H1 (cell line): ENCODE measurements at places on chromosomes 6 and 20. TPM values are rescaled to one million over a fixed set of nuclear protein-coding genes. Genes with fewer than 3 reads are reported as not detected.

B3GALT4 gene
- 3.0 and 4.2 TPM in 2 replicates for total RNA-seq

ERVFRD-1 gene
- not detected in 2 replicates for total RNA-seq

NFS1 gene
- total RNA-seq = 25.1 and 26.1 TPM in 2 replicates

PRDM13 gene
- 0.09 and 0.13 TPM in 2 replicates for total RNA-seq

DNA sequence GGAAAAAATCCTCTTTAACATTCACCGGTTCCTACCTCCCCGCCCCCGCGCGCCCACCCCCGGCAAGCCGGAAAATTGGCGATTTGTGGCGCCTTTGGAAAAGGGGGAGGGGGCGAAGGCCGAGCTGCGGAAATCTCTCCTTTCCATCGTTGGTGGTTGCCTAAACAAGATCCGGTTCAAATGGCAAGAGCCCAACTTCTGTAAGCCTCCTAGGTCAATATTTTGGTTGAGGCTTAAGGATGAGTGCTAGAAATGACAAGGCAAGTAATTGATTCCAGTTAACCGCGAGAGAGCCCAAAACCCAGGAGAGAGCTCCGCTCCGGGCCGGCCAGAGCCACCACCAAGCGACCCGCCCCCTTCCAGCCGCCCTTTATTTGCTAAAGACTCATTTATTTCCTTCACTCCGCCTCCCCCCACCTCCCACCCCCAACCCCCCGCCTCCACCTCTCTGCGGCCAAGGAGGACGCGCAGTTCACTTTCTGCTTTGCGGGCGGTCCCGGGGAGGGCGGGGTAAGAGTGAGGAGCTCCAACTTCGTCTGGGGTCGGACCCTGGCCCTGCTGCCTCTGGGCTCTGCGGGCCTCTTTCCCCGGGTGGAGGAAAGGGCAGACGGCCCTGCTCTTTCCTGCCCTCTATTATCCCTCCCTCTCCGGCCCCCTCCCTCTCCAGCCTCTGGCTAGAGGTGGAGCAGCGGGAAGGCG is 838 bp upstream of the NKX2-2 start:
- no peak for DNase-seq
- no peaks in the 10 kb centered on the region for H3K36me3 ChIP-seq
- H3K4me3 ChIP-seq = peak overlapping the region; percentile 58
- peaks cover 32% of the 10 kb centered on the region for H3K4me1 ChIP-seq
- H3K27me3 ChIP-seq = peaks cover 84% of the 10 kb centered on the region; the same call in 1 of the 2 replicates

DNA sequence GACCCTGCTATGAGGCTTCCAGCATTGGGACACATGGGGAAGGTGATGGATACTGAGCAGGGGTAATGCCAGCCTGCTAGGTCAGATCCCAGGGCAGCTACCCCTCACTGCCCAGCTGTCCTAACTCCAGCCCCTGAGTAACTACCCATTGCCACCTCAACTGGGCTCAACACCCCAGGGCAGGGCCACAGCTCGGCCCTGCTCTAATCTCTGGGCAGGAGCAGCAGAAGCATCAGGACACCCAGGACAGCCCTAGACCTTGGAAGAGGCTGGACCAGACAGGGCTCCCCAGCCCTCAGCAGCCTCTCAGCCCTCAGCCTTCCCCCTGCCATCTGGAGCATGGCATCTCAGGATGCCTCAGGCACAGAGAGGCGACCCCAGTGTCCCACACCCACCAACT is 67.4 kb upstream of the TOP1 start:
- no peaks in the 10 kb centered on the region for H3K27me3 ChIP-seq
- H3K4me1 ChIP-seq = no peaks in the 10 kb centered on the region
- H3K36me3 ChIP-seq = no peaks in the 10 kb centered on the region
- H3K4me3 ChIP-seq = no peak overlapping the region

DNA sequence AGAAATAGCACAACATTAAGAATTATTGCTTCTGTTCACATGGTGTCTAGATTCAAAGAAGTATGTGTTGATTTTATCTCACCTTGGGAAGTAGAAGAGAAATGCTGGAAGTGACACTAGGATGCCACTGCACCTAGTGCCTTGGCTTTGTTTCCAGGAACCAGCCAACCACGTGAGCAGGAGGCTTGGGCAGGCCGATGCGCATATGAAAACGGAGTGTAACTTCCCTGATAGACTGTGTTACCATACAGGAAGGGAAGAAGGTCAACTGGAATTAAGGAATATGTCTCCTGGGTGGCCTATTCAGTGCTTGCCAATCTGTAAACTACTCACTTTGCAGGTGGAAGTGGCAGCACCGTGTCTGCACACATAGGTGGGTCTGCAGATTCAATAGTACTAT is 28.1 kb downstream of the TUBB2B start:
- peaks cover 12% of the 10 kb centered on the region for H3K4me1 ChIP-seq
- H3K27me3 ChIP-seq = no peaks in the 10 kb centered on the region
- H3K36me3 ChIP-seq = no peaks in the 10 kb centered on the region
- DNase-seq = no peak
- H3K27ac ChIP-seq = no peak overlapping the region

DNA sequence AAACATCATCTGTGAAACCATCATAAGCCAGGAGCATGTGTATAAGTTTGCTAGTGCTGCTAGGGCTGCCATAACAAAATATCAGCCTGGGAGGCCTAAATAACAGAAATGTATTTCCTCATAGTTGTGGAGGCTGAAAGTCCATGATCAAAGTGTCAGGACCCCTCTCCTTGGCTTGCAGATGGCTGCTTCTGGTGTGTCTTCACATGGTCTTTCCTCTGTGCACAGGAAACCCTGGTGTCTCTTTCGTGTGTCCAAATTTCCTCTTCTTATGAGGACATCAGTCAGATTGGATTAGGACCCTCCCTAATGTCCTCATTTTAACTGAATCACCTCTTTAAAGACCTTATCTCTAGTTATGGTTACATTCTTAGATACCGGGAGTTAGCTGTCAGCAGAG is 6.2 kb upstream of the CITED2 start:
- H3K27me3 ChIP-seq = no peaks in the 10 kb centered on the region
- peaks cover 7% of the 10 kb centered on the region; the same call in 1 of the 2 replicates for H3K4me1 ChIP-seq
- H3K36me3 ChIP-seq = no peaks in the 10 kb centered on the region
- no peak overlapping the region for H3K27ac ChIP-seq
- no peak for DNase-seq
- no peak overlapping the region for H3K4me3 ChIP-seq

- no peak for DNase-seq
- no peak overlapping the region for H3K27ac ChIP-seq
- H3K4me3 ChIP-seq = no peak overlapping the region
- no peaks in the 10 kb centered on the region for H3K27me3 ChIP-seq
Measured at GRCh38 chr6:84892671-84893070, 128.3 kb upstream of the TBX18 start.

DNA sequence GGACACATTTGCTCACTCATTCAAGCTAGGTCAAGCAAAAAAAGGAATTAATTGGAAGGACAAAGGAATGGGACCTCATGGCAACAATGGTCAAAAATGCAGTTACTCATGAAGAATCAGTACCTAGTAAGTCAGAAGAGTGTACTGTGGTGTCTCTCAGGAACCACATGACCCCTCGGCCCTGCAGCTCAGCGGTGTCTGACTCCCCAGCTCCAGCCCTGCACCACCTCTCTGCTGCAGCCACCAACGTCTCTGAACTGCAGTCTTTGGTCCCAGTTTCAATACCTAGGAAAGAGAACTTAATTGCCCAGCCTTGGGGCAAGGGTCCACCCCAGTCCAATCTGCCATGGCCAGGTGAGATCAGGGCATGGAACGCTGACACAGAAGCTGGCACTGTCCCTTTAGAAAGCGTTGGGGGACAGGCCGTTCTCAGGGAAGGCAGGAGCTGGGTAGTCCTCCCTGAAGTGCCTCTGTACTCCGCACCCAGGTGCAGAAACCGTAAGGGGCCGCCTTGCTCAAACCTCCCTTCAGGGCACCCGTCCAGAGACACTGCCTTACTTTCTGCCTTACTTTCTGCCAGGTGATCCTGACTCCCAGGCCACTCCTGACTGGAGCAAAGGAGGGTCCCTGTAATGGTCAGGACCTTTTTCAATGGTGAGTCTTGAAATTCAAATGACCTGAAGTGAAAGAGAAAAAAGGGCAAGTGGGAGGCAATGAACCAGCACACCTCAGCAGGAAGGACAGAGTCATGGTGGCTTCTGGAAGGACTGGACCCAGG is 13.2 kb upstream of the NELFCD start:
- H3K36me3 ChIP-seq = no peaks in the 10 kb centered on the region
- no peaks in the 10 kb centered on the region for H3K4me1 ChIP-seq
- H3K27me3 ChIP-seq = no peaks in the 10 kb centered on the region
- no peak overlapping the region for H3K4me3 ChIP-seq
- H3K27ac ChIP-seq = no peak overlapping the region

DNA sequence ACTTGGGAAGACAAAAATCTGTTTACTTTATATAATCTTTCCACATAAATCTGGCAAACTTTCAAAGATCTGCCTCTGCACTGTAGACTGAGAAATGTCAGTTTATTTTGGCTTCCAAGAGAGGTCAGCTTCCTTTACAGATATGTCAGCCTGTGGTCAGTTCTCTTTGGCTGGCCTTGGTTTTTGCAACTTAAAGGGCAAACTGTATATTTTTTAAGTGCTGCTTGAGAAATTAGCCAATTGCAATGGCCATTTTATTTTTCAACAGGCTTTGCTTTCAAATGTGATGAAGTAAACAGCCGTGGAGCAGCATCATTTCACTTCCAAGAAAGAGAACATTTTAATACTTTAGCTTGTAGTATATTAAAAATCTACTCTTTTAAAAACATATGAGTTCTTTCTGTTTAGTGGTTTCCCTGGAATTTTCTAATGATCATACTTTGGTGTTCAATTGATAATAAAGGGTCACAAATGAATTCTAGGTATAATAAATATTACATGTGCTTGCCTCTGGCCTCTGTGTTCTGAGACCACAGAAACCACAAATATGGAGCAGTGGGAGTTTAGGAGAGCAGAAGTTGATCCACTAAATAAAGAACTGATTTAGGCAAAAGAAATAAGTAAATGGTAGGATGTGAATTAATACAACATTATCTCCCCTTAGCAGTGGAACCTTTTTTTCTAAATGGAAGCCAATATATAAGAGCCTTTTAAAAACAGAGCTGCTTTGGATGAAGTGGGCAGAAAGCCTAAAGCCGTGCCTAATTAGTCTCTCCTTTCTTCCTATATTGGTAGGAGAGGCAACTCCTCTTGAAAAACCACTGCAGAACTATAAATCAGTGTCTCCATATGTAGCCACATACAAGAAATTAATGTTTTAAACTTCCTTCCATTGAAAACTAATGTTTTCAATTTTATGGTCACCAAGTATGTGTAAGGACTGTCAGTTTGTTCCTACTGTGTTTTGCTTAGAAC is 16.2 kb downstream of the ADGRB3 start:
- H3K4me1 ChIP-seq = no peaks in the 10 kb centered on the region
- no peaks in the 10 kb centered on the region for H3K27me3 ChIP-seq
- no peak overlapping the region for H3K4me3 ChIP-seq
- no peak for DNase-seq
- H3K27ac ChIP-seq = no peak overlapping the region

GRCh38 chr20:40726776-40727175 is 37.7 kb upstream of the MAFB start:
- no peak for DNase-seq
- H3K4me3 ChIP-seq = no peak overlapping the region
- H3K4me1 ChIP-seq = peaks cover 2% of the 10 kb centered on the region
- H3K36me3 ChIP-seq = no peaks in the 10 kb centered on the region

DNA sequence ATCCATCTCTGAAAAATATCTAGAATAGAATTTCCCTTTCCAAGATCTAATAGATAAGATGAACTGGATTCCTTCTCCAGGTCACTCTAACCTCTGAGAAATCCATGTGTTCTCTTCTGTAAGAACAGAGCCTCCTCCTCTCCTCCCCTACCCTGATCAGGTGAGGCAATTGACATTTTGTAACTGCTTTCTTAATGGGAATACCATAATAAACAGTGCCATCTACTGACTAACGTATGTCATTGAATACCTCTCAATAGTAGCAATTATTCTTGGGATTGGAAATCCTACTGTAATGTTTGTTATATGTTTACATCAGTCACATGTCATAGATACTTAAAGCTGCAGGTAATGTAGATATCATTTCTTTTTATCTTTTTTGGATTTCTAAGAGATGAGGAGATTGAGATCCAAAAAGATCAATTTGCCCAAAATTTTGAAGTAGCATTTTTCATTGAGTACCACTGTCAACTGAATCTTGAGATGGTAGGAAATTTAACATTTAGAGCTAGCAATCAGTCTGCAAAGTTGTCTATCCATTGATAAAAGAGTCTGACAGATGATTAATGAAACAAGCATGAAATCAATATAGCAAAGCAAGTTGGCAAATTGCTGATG is 365.8 kb upstream of the HSF2 start:
- H3K27ac ChIP-seq = no peak overlapping the region
- H3K4me1 ChIP-seq = 0 out of 2 replicates have a peak, but pooled peaks cover 1% of the 10 kb centered on the region

DNA sequence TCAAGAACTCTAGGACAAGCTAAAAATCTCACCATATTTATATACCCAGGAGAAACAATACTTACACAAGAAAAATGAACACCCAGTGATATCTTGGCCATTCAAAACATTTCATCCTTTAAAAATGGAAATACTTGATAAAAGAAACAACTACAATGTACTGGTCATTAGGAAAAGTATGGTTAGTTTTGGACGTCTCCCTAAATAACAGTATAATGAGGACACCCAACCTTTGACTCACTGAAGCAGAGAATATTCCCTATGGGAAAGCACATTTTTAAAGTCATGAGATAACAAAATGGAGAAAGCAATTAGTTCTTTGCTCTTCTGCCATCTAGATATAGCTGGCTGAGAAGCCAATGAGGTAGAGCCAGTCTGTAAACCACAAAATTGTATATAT is 164.4 kb downstream of the TBX18 start:
- no peak for DNase-seq
- no peaks in the 10 kb centered on the region for H3K27me3 ChIP-seq
- no peaks in the 10 kb centered on the region for H3K36me3 ChIP-seq
- no peaks in the 10 kb centered on the region for H3K4me1 ChIP-seq
- H3K27ac ChIP-seq = no peak overlapping the region

- DNase-seq = no peak
- no peak overlapping the region for H3K27ac ChIP-seq
- H3K4me1 ChIP-seq = no peaks in the 10 kb centered on the region
- no peak overlapping the region for H3K4me3 ChIP-seq
- H3K27me3 ChIP-seq = peaks cover 7% of the 10 kb centered on the region
Measured at GRCh38 chr6:89120371-89120770, 2.5 kb upstream of the SRSF12 start.

DNA sequence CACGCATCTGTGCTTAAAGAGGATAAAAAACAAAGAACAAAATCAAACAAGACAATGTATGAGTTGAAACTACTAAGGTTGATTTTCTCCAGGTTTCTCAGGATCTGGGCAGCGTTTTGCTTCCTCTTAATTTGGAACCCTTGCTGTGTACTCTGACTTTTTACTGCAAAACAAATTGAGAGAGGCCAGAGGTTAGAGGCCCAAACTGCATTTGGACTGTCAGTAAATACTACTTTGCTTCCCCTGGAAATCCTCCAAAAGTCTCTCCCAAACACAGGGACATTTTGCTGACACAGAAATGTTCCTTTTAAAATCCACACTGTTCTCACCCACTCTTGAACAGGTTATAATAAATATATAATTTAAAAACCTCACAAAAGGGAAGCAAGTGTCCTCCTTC is 1.1 kb downstream of the ARG1 start:
- no peak for DNase-seq
- no peak overlapping the region for H3K27ac ChIP-seq
- no peaks in the 10 kb centered on the region for H3K4me1 ChIP-seq
- no peak overlapping the region for H3K4me3 ChIP-seq
